ENCODE measurements at places on chromosomes 6 and 20.

GRCh38 chr6:35719830-35720733 lies 16.8 kb upstream of the ARMC12 start:
- no peak for DNase-seq

GRCh38 chr20:62339647-62340062 lies 27.5 kb downstream of the LAMA5 start:
- DNase-seq = no peak

GRCh38 chr6:94341173-94341572 lies 921.8 kb upstream of the EPHA7 start:
- no peak for DNase-seq

DNA sequence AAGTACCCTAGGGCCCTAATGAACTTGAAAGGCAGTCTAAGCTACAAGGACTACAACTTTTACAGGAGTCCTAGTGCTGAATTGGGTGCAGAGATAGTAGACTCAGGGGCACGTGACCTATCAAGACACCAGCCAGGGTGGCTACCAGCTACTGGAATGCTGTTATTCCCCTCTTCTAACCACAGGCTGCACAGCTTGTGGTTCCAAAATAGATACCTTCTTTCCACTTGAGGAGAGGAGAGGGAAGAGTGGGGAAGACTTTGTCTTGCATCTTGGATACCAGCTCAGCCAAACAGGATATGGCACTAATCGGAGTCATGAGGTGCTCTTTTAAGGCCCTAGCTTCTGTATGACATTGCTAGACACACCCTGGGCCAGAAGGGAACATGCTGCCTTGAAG lies 60.0 kb upstream of the MTRF1L start:
- no peak for DNase-seq

DNA sequence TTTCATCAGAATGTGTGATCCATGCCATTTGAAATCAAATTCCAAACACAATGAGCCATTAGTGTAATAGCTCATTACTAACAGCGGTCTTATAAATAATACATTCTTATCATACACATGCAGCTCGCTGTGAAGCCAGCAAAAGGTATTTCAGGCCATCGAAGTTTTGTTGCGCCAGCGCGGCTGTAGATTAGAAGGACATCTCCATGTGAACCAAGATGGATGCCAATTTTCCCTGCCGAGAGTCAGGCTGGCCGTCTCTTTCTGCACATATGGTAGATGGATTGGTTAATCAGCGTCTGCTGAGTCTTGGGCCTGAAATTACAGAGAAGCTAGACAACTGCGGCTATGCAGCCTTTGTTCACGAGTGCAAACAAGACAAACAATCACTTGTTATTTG lies 44.1 kb downstream of the CFAP61 start:
- no peak for DNase-seq
